ENCODE measurements at places on chromosomes 7 and 10.

DNA sequence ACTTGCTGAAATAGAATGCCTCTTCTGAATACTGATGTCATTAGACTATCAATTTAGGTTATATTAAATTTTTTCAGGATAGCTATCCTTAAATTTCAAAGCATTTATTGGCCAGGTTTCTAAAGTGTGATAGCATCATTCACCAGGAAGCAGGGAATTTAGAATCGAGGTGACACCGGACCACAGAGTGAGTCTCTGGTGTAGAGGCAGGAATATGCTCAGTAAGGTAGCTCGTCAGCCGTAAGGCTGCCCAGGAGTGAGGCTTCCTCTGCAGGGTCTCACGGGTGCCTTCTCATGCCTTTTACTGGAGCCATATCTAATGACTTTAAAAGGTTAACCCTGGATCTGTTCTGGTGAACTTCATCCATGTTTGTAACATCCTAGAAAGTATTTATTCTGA lies 170.8 kb upstream of the KLF14 start:
- DNase-seq = no peak

DNA sequence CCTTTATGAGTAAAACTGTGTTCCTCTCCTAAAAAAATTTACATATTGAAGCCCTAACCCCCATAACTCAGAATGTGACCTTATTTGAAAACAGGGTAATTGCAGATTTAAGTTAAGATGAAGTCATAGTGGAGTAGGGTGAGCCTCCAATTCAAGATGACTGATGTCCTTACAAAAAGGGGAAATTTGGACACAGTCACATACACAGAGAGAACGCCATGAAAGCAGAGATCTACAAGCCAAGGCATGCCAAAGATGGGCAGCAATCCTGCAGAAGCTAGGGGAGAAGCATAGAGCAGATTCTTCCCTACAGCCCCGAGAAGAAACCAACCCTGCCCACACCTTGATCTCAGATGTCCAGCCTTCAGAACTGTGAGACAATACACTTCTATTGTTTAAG lies 23.8 kb upstream of the ADD3 start:
- DNase-seq = no peak

- no peak for DNase-seq
Observed at GRCh38 chr10:44385026-44385695, at the start of gene CXCL12. CXCL12 (minus strand) TSS chr10:44385097; CDS start chr10:44385005, 92 bp downstream.

DNA sequence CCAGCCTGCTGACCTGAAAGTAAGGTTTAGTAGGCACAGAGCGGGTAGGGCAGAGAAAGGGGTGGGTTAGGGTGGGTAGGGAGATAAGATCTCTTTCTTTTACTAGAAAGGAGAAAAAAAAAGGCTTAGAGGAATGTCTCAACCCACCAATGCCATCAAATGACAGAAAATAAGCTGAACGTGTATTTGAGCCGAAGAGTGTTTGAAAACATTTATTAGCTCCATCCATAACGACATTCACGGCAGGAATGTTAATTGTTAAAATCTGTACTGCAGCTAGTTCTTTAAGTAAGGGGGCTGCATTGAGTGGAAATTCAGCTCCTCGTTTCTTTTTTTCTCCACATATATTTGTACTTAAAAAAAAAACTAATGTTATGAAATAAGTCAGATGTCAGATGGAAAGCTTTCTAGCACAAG lies 63.7 kb upstream of the ARID5B start:
- no peak for DNase-seq

- no peak for DNase-seq
Observed at GRCh38 chr7:38535073-38535472, 96.1 kb downstream of the AMPH start.

- DNase-seq = no peak
Observed at GRCh38 chr7:148915211-148915610, 31.1 kb upstream of the EZH2 start.

GRCh38 chr7:137694405-137694804 lies 152.4 kb downstream of the DGKI start:
- DNase-seq = no peak

DNA sequence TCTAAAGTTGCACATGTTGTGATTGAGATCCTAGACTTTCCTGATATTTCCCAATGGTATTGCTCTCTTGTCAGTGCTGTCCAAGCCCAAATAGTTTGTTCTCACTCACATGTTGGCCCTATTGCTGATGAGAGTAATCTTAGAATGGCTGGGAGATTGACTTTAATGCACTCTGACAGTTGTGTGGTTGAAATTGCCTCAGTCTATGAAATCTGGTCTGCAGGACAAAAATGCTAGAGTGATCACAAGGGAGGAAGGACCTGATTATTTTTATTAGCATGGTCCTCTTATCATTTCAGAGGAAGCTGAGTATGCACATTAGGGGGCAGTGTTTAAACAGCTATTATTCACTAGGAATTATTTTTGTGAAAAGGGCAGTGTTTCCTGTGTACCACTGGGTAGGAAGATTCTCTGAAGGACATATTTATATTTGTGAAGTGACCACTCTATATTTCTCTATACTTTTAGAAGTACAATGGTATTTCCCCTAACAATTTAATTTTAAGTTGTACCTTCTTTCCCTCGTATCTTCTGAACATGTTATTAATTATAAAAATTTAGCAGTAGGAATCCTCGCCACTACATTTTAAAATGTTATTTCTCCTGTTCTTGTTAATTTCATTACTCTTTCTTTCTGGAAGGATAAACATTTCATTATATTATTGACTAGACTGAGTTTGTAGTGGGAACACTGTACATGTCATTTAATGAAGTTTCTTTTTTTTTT lies 64.4 kb downstream of the SUGCT start:
- no peak for DNase-seq

- no peak for DNase-seq
Observed at GRCh38 chr10:115659616-115660015, 566.5 kb downstream of the ATRNL1 start.

DNA sequence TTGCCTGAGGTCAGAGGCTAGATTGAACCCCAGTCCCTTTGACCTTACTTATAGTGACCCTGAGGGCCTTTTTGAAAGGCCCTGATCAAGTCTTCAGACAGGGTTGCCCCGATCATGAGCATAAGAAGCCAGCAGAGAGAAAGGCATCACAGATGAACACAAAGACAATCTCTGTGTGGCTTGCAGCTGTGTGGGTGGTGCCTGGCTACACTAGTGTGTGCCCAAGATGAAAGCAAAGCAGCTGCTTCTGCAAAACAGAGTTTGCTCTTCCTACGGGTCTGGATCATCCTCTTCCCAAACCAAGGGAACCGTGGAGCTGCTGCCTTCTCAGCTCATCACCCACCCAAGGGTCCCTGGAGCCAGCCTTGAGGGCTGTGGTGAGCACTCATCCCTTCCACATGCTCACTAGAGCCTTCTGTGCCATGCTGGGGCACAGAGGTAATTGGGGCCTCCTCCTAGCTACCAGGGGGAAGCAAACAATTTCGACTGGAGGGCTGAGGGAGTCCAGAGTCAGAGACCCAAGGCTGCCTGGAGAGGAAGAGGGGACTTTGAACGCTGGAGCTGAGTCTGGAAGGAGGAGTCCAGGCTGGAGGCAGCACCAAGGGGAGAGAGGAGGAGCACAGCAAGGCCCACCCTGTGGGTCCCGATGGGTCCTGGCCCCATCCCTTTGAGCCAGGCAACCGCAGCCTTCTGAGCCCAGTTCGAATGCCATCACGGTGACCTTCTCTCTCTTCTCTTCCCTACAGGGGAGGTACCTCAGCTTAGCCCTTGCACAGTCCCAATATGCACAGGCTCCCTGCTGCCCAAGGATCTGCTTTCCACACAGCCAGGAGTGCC lies 42.3 kb downstream of the ANTXRL start:
- DNase-seq = no peak

DNA sequence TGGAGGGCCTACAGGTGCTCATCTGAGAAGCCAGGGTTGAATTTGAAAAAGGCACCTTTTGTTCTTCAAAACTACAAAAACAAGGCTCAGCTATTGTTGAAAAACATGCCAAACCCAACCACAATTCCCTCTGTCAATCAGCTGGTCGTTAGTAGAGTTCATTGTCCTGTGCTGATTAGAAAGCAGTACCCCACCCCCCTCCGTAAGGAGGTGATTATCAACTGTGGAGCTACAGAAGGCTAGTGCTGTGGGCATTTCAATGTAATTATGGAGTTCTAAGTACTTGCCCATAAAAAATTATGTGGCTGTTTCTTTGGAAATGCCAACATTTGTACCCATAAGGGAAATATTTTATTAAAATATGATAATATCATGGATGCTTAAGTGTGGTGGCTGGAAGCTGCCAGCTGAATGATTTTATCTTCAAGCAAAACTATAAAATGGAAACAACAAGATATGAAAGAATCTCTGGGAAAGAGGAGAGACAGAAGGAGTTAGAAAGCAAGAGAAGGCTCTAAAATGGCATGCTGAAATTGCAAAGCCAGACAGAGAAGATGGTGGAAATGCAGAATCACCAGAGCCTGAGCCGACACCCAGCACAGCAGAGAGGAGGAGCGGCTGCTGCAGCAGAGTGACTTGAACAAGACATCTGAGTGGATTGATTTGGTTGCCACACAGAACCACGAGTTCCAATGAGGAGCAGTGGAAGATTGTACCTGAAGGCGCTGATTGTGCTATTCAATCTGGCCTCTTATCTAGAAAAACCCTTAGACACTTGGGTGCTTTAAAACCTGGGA lies 179.5 kb upstream of the LRGUK start:
- DNase-seq = no peak

GRCh38 chr7:2472739-2473138 lies 3.5 kb downstream of the GRIFIN start:
- DNase-seq = no peak

DNA sequence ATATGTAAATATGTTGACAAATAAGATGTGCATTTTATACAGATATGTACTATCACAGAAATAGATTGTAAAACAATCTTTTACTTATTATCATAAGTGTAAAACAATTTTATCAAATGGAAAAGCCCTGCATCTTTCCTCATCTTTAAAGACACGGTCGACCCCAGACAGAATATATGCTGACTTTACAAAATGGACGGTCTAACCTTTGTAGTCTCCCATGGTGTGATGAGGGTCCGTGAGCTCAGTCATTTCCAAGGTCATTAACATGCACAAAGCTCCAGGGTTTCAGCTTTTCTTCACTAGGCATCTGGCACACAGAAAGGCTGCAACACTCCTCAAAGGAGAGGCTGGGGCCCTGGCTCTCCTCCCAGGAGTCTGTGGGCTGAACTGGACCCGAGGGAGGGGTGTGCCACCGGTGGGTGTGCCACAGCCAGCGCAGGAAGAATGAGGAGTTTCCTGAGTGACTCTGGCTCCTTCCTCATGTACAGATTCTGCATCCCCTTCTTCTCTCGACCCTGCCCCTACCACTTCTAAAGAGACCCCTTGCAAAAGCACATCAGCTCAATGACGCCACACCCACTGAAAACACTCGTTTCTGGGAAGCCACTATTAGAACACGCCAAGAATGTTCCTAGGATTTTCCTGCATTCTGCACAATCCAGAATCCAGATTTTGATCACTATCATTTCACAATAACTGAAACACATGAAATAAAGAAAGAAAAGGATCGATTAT lies 26.2 kb upstream of the ABLIM1 start:
- no peak for DNase-seq

GRCh38 chr10:103533827-103534226 lies 40.3 kb downstream of the NEURL1 start:
- DNase-seq = no peak

GRCh38 chr10:89946106-89946505 lies 244.7 kb downstream of the KIF20B start:
- DNase-seq = no peak

DNA sequence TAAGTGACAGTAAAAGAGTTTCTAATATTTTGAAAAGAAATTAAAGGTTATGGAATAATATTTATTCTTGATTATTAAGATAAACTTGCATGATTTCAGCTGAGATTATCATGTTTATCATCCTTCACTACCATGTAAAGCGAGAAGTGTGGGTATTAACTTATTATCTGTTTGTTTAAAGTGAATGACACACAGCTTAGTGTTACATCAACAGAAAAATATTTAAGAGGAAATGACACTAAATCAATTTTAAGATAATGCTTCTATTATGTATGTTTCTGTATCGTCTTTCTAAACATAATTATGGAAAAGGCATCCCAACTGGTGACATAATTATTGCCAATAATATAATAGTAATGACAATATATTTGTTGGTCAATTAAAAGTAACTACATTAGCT lies 213.1 kb downstream of the PCDH15 start:
- no peak for DNase-seq

GRCh38 chr7:33612442-33612841 lies 292.9 kb upstream of the BMPER start:
- no peak for DNase-seq

DNA sequence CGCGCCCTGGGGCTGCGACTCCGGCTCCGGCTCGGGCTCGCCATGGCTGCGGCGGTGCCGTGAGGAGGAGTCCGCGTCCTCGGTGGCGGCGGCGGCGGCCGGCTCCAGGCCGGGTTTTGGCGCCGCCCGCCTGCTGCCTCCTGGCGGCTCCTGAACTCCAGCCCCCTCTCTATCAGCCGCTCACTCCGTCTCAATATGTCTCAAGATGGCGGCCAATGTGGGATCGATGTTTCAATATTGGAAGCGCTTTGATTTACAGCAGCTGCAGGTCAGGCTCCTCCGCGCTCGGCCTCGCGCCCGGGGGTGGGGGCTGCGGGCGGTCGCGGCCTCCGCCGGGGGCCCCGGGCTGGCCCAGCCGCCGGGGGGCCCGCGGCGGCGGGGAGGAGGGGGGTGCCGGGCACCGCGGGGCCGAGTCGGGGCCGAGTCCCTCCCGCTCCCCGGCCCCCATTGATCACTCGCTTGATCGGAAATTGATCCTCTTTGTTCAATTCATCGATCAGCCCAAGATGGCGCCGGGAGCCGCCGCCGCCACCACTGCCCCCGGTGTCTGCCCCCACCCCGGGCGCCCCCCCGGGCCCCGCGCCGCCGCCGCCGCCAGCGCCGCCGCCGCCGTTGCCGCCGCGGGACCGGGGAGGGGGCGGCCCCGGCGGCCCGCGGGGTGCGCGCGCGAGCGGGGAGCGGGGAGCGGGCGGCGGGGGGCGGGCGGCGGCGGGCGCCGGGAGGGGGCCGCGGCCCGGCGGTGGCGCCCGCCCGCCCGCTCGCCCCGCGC lies 1.4 kb upstream of the CUX1 start:
- peak; percentile 52 for DNase-seq

- DNase-seq = no peak
Observed at GRCh38 chr10:62708569-62708968, 96.0 kb upstream of the ADO start.

DNA sequence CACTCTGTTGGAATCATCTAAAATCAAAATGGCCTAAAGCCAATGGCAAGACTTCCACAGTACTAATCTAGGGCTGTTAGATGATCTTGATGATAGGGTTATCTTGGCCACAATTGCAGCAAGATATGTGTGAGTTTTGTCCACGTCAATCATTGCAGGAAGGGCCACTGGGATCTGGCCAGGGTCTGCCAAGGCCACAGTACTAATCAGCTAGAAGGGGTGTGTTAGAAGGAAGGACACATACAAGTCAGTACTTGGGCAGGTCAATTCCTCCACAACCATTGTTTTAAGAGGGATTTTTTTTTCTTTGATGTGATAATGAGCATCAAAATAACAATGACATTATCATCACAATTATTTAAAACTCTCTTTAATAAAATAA lies 1.6 kb downstream of the LMOD2 start:
- DNase-seq = no peak
